D341Med (cell line): ENCODE measurements at places on chromosomes 4 and X.

- DNase-seq, result no peak
Observed at GRCh38 chrX:1093121-1093520, 119.3 kb downstream of the CRLF2 start.

- no peak for DNase-seq
Observed at GRCh38 chr4:111127841-111128240, 505.0 kb upstream of the PITX2 start.

DNA sequence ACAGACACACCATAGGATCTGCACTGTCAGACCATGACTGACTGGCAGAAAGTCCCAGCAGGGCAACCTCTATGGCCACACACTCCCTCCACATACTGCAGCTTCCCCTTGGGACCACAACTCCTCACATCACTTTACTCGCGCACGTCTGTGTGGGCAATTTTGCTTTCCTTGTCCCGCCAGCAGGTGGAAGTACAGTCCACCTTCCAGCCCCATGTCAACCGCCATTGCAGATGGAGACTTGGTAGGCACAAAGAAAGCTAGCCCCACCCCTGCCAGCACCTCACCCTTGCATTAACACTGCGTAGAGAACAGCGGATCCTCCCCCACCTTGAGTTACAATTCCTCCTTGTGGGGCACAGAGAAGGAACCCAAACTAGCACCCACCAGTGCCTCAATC lies 74.4 kb upstream of the NAP1L2 start:
- DNase-seq, result no peak

GRCh38 chr4:104973708-104974107 lies 173.0 kb upstream of the TET2 start:
- DNase-seq, result no peak

DNA sequence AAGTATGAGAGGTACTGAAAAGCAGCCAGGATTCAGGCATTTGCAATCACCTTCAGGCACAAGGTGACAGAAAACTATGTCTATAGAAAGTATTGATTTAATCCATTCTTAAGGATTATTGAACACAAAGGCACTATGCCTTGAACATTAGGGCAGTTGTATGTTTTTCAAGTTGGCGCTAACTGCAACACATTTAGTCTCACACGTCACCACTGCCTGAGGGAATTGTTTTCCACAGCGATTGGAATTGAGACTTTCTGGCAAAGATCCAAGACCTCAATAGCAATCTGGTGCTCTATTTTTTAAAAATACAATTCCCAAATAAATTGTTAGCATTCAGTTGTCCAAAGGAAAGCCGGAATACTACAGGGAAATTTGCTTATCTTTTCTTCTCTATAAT lies 52.7 kb upstream of the FTHL17 start:
- DNase-seq, result no peak

DNA sequence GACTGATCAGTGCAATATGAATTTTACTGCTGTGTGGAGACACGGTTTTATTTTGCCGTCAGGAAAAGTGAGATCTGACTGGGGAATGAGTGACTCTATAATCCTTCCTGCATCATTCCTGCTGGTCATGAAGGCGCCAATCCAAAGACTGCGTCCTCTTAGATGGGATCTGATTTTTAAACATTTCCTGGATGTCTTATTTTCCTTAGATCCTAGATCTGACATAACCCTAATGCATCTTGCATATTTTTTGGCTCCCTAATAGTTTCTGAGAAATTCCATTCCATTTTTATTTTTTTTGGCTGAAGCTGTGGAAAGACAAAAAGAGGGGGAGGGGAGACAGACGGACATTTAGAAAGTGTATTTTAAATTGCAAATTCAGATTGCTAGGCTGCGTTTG lies 454.9 kb upstream of the FAT1 start:
- no peak for DNase-seq

DNA sequence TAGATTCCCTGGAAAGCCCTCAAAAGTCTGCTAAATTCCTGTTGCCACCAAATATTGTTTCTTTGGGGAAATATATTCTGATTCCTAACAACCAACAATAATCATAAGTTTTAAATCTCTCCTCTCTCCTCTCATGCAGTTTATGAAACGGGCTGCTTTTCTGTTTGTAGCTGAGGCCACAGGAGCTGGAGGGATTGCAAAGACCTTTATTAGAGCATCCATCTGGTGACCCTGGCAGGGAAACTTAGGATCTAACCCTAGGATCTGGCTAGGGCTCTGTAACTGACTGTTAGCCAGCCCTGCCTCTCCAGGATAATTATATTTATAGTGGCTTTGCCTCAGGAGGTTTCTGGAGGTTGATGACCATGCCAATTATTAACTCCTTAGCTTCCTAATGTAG lies 56.9 kb downstream of the SMAD1 start:
- no peak for DNase-seq

DNA sequence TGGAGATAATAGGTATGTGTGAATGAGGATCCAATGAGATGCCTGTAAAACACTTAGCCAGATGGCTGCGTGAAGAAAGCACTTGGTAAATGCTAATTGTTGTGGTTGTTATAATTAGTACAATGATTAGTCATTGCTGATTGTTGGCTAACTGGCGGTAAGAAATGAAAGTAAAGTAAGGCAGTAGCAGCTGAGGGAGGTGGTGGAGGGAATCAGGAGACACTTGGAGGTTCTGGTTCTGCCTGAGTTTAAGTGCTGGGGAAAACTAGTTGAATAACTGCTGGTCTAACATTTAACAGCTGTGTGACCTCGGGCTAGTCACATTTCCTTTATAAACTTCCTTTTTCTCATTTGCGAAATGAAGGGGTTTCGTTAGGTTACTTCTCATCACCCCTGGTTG lies 30.9 kb downstream of the CD38 start:
- DNase-seq, result no peak

GRCh38 chr4:40940317-40940741 lies 190.6 kb downstream of the NSUN7 start:
- no peak for DNase-seq

GRCh38 chr4:141142423-141142822 lies 9.2 kb upstream of the RNF150 start:
- no peak for DNase-seq
